Gastrocnemius medialis (tissue), 4 donors: ENCODE measurements at places on chromosomes 1 and 21. TPM values are rescaled to one million over a fixed set of nuclear protein-coding genes. Genes with fewer than 3 reads are reported as not detected.
A peak's percentile ranks its signal among the peaks of the same experiment; 100 is the strongest.

DNA sequence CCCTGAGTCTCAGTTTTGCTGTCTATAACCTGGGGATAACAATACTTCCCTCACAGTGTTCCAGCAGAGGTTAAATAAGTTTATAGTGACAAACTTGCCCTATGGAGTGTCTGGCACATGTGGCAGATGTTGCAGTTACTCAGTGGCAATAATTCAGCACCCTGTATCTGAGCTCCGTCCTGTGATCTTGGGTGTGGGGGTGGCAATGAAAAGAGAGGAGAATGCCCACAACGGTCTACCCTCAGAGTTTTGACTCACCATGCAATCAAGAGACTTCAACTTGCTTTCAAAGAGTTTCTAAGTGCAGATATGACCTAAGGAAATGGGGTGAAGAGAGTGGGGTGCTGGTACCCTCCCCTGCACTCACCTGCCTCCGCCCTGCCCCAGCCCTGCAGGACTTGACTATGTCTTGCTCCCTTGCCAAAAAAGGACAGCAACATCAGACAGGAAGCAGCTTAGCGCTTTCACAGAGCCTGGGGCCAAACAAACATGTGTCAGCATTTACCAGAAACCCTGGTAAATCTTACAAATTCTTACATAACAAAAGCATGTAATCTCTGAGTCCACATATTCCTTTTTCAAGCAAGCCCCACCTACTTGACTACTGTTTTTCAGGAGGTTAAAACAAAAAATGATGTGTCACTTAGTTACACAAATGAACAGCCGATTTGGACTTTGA lies 185.1 kb upstream of the CAMK1G start:
- peak; percentile 16 for DNase-seq

- peak; percentile 74 for DNase-seq
These were observed 20.6 kb upstream of the SH3D21 start for GRCh38 chr1:36285443-36286101.

GRCh38 chr1:73359001-73359400 lies 839.0 kb downstream of the LRRIQ3 start:
- no peak for DNase-seq

GRCh38 chr1:160578175-160578524 lies 1.1 kb downstream of the CD84 start:
- DNase-seq = no peak

DNA sequence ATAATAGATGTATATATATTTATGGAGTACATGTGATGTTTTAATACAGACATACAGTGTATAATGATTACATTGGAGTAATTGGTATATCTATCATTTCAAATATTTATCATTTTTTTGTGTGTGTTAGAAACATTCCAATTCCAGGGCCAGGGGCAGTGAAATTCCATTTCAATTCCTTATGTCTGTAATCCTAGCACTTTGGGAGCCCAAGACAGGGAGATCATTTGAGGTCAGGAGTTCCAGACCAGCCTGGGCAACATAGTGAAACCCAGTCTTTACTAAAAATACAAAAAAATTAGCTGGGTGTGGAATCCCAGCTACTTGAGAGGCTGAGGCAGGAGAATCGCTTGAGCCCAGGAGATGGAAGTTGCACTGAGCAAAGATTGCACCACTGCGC lies 30.4 kb upstream of the PDC start:
- DNase-seq = no peak

- DNase-seq = no peak
These were observed 97.5 kb upstream of the EDN2 start for GRCh38 chr1:41582004-41582325.

DNA sequence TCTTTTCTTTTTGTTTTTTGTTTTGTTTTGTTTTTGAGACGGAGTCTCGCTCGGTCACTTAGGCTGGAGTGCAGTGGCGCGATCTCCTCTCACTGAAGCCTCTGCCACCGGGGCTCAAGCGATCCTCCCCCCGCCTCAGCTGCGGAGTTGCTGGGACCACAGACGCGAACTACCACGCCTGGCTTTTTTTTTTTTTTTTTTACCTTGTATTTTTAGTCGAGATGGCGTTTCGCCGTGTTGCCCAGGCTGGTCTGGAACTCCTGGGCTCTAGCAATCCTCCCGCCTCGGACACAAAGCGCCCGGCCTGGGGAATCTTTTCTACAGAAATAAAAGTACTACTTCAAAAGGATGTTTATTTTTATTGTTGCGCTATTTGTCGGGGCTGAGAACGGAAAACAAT lies 1.1 kb upstream of the SETDB1 start:
- DNase-seq = no peak

DNA sequence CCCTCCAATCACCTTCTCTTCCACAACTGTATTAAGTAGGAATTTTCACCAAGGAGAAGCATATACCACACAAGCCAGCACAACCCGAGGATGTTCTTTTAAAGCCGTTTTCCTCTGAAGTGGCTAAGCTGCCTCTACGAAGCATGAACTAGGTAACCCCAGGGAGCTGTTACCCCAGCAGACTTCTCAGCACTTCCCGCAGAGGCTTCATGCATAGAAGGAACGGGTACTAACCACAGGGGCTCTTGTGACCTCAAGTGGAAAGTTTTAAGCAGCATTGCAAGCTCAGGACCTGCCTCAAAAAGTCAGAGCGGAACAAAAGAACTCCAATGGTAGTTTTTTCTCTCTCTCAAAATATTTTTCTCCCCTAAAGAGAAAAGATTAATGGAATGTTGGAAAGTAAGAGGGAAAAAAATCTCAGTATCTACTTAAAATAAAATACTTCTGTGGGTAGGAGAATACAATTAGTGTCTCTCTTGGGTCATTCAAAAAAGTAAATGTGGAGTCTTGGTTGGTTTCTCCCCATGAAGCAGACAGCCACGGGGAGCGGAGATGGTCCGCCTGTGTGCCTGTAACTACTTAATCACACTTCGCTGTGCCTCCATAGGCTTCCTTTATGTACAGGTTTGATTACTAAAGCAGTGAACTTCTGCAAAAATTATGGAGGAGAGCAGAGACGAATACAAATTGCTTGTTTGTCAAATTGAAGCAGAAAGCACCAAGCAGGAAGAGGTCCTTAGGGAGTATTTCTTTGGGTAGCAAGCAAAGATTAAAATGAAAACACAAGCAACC lies 40.9 kb downstream of the STX6 start:
- no peak for DNase-seq

DNA sequence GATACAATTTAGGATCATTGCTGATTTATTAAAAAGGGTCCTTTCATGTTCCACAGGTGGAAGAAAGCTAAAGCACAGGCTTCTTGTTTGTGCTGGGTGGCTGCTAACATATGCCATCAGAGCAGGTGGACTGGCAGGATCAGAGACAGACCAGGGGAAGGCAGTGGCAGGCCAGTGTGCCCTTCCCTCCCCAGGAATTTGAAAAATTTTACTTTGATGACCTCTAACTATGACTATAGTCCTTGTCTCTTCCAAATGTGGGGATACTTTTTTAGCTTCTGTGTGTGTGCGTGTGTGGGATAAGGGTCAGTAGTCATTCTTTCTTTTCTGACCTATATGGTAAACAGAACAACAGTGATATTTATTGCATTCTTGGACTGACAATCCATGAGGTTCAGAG lies 49.9 kb downstream of the LHX9 start:
- no peak for DNase-seq

DNA sequence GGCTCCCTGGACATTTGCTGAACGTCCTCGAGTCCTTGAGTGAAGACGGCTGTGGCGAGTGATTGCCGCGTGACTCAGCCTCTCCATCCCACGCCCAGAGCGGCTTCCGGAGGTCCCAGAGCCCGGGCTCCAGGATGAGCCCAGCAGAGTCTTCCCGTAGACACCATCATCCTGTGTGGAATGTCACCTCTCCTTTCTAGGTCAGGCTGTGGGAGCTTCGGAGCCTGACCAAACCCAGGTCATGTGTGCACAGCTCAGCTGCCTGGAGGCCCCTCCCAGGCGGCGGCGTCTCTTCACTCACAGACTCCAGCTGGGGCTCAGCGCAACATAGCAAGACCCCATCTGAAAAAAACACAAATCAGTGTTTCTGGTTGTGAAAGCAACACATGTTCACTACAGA lies 38.2 kb downstream of the PRKCZ start:
- DNase-seq = no peak

DNA sequence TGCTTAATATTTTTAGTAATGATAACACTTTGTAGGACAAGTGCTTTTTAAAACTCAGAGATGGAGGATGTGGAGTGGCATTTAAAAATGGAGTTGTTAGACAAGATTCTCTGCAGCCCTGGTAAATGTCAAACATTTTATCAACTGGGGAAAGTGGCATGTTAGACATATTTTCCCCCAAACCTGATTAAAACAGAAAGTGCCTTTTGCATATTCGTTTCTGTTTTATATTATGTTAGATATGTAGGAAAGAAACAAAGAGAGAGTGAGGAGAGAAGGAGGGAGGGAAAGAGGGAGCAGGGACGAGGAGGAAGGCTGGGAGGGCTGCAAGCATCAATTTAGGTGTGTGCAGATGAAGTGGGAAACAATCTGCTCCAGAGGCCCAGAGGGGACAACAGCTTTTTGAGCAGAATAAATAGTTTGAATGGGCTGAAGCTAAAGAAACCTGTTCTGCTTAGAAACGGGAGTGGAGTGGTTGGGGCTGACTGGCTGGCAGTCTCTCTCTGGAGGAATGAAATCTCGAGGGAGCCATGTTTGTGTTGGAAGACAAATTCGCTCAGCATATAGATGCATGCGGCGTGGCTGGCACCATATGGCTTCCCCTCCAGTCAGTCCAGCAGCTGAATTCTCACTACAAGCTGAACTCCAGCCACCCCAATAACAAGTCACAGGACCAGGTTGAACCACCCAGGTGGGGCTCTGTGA lies 502.2 kb downstream of the AJAP1 start:
- no peak for DNase-seq

Gene TNFAIP8L2
- total RNA-seq = not detected

Gene AGMAT
- 1.9 TPM for total RNA-seq

Gene ACADM
- total RNA-seq = 94.9 TPM

Gene TSPEAR
- not detected for total RNA-seq

Gene BNIPL
- not detected for total RNA-seq

Gene FAM72C
- not detected for total RNA-seq

Gene C1QTNF12
- 2.7 TPM for total RNA-seq

Gene SLC9C2
- not detected for total RNA-seq

Gene OR6K3
- not detected for total RNA-seq

Gene SLC25A34
- 16.5 TPM for total RNA-seq

Gene WNT2B
- 1.5 TPM for total RNA-seq

Gene MCOLN2
- not detected for total RNA-seq

Gene KIF21B
- total RNA-seq = 0.49 TPM
